ENCODE measurements at places on chromosomes 11 and 22.

- peak; percentile 100 for DNase-seq
Measured at GRCh38 chr11:112156956-112157766, 6.7 kb downstream of the IL18 start.

GRCh38 chr22:39913321-39913720, 12.4 kb downstream of the GRAP2 start:
- DNase-seq = no peak

- no peak for DNase-seq
Measured at GRCh38 chr11:94790197-94790596, 22.0 kb downstream of the AMOTL1 start.

DNA sequence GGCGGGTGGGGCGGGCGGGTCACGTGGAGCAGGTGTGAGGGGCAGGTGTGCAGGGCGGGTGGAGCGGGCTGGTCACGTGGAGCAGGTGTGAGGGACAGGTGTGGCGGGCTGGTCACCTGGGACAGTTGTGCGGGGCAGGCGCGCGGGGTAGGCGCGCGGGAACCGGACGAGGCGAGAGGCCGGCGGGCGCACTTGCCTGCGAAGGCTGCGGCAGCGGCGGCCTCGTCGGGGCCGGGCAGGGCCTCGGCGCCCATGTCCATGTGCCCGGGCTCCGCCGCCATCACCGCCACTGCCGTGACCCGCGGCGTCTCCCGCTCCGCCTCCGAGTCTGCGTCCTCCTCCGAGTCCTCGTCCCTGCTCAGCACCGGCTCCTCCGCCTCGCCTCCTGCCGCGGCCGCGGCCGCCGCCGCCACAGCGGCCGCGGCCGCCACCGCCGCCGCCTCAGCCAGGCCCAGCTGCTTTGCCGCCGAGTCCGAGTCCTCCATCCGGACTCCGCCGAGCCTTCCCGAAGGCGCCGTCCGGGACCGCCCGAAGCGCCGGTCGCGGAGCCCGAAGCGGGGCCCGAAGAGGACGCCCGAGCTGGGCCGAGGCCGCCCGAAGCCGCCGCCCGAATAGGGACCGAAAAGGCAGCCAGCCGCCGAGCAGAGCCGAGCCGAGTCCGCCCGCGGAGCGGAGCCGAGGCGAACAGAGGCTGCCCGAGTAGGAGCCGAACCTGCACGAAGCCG, at the start of gene DEAF1:
TSS of gene DEAF1 (minus strand) at position 660 of the 725 bp plus-strand sequence. CDS start at position 485, 175 bp downstream.
- peak; percentile 96 for DNase-seq

DNA sequence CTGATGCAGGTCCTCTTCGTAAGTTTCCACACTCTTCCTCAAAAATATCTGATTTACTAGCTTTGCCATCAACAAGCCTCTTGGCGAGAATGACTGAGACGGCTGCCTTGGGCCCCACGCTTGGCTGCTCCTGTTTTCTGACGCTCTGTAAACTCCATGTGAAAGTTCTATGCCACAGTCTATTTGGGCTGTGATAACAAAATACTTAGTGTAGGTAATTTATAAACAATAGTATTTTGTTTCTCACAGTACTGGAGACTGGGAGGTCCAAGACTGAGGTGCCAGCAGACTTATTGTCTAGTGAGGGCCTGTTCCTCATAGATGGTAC, 123.2 kb upstream of the SORL1-AS1 start:
- DNase-seq = no peak

GRCh38 chr11:102120437-102120973, 10.3 kb downstream of the YAP1 start:
- DNase-seq = no peak

DNA sequence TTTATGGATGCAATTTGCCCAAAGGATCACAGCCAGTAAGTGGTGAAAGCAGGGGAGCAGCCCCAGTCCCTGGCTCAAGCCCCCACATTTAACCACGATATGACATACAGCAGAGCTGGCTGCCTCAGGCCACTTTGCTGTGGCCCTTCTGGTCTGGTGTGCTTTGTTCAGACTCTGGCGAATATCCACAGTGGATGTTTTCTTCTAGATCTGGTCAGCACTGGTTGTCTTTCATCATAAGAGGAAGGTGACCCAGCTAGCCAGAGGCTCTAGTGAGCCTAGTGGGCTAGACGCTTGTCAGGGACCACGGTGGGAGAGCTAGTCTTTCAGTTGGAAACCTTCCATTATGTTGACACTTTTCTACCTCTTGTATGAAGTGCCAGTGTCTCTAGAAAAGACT, 42.5 kb downstream of the DGCR2 start:
- no peak for DNase-seq

DNA sequence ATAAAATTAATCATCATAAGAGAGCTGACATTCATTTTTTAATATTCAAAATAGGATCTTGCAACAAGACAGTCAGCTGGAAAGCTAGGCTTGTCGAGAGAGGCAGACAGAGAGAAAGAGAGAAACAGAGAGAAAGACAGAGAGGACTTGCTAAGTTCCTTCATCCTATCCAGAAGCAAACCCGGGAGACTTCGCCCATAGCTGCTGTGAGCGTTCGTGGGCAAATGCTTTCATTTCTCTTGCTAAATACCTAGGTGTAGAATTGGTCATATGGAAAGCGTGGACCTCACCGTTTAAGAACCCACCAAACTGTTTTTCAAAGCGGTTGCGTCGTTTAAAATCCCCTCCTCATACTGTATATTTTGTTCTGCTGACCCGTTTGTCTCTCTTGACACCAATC, 25.3 kb upstream of the KRTAP5-6 start:
- no peak for DNase-seq

DNA sequence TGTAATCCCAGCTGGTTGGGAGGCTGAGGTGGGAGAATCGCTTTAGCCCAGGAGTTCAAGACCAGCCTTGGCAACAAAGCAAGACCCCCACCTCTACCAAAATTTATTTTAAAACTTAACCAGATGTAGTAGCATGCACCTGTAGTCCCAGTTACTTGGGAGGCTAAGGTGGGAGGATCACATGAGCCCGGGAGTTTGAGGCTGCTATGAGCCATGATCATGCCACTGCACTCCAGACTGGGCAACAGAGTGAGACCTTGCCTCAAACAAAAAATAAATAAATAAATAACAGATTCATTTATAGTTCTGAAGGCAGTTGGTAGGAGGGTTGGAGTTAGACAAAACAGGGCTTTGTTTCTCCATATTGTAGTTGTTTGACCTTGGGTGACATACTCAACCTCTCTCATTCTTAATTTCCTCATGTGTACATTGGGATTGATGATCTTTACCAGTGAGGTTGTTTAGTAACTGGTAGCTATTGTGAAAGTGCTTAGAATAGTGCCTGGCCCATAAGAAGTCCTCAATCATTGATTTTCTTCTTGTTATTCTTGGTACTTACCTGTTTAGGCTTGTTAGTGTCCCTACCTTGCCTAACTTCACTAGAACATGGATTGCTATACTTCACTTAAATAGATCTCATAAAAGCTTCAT, 79.1 kb downstream of the EMSY start:
- DNase-seq = no peak

DNA sequence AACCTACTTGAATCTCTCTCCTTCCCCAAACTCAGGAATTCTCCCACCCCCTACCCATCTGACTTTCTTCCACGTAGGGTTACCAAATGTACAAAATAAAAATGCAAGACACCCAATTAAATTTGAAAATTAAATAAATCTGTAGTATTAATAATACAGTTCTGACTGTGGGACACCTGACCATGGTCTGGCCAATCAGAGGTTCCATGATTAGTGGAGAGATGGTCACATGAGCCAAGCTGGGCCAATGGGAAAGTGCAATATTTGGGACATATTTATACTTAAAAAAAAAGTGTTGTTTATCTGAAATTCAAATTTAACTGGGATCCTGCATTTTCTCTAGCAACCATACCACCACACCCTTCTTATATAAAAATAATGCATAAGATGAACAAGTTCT, 29.8 kb upstream of the ASPHD2 start:
- no peak for DNase-seq

DNA sequence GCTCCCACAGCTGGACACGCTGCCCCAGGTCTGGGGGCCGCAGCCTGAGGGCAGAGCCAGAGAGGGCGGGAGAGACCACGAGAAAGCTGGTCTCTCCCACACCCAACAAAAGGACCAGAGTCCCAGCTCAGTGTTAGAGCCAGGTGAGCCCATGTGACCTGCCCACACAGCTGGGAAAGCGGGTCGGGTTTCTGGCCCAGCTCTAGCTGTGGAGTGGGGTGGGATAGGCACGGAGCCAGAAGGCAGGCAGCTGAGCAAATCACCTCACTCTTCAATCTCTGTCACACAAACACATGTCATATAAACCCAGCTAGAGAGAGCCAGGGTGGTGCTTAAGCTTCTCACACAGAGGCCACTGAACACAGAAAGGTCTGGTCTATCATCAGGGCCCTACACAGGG, 7.8 kb upstream of the EIF3D start:
- no peak for DNase-seq

- no peak for DNase-seq
Measured at GRCh38 chr22:19232623-19233022, 54.1 kb upstream of the SLC25A1 start.

DNA sequence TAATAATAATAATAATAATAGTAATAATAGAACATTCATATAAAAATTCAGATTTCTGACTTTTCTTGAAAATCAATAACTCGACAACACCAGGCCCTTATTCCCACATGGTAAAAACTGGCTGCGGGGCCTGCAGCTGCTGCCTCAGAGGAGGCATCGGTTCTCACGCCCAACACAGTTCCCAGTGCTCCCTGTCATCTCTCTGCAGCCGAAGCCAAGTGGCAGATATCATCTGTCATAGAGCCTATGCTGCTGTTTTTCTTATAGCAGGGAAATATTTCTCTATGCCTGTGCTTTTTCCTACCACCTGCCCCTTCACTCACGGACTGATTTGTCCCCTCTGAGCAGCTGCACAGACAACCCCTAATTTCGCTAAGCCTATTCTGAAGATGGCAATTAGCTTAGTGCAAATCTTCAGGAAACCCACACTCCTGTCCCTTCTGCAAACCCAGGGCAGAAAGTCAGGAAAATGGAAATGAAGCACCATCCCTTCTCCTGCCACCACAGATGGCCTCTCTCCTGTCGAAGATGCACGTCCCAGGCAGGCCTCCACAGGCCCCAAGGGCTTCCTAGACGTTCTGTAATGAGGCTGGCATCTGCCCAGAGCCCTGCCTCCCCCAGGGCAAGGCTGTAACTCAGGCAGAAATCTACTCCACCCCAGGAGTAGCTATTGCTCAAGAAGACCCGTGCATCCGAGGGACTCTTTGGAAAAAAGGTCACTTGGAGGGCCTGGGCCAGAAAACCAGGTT, 66.7 kb downstream of the SYN3 start:
- no peak for DNase-seq

- no peak for DNase-seq
Measured at GRCh38 chr11:78230161-78230877, 41.6 kb downstream of the USP35 start.

GRCh38 chr11:64848826-64849597, 4.6 kb upstream of the CDC42BPG start:
- no peak for DNase-seq

GRCh38 chr22:37610480-37611129, 2.0 kb downstream of the GGA1 start:
- DNase-seq = no peak

DNA sequence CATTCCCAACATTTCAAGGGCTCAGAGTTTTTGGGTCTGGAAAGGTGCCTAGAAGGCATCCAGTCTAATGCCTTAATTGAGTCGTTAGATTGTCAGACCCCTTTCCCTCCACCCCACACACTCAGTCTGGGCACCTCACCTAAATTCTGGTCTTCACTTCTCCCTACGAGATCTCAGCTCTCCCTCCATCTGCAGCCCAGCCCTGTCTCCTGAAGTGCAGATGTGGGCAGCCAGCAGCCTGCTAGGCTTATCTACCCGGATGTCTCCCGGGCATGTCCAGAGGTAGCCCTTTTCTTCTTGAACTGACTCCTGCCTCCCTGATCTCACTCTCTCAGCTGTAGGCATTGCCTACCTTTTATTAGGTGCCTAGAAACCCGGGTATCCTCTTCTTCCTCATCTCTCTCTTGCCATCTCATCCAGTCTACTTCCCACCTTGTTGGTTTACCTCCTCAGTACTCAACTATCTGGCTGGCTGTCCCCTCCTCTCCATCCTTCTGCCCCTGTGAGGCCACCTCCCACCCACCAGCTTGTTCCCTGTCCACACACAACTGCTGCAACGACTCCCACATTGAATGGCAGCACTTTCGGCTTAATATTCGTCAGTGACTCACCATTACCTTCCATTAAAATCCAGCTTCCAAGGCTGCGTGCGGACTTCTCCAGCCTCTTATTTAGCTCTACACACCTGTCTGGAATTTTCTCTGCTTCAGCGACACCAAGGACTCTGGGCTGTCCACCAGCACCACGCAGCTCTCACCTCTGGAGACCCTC, 6.2 kb downstream of the SEPTIN3 start:
- no peak for DNase-seq

DNA sequence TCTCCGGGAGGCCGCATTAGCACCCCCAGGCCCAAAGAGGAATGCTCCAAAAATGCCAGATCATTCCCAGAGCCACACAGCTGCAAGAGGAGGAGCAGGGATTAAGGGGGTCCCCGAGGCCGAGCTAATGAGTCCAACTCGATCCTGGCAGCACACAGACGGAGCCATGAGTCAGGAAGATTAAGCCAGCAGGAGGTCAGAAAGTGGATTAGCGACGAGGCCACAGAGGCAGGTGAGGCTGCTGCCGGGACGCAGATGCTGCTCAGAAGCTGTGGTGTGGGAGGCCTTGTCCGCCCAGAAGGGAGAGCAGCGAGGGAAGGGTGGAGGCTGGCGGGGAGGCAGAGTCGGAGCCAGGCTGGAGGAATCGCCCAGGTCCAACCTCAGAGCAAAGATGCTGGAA, 120.5 kb downstream of the SHANK2 start:
- no peak for DNase-seq

DNA sequence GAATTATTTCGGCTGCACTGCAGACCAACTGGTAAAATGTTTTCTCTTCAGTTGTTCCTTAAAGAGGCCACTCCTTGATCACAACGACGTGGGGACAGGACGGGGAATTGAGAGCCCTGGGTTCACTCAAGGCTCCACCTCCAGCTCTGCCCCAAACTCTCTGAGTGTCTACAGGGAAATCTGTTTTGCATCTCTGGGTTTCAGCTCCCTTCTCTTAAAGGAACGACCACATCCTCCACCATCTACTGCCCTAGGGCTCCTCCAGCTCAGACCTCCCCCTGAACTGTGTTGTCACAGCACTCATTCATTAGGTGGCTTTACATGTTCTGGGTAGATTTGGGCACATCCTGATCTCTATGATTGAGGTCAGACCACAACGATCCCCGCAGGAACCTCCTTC, 5.1 kb upstream of the PPFIA1 start:
- no peak for DNase-seq

DNA sequence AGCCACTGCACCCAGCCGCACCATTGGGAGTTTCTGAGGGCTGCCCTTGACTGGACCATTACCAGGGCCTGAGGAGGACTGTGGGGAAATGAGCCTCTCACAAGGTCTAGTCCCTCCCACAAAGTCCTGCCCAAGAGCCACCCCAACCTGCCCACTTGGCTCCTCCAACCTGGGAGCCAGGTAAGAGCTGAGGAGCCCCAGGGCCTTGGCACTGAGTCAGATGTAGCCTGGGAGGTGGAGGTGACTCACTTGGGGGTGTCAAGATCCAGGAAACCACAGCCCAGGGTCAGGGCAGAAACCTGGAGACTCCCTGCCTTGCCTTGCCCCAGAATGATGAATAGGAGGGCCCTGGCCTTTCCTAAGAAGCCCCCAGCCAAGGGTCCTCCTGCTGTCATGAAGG, 25.8 kb upstream of the P2RY2 start:
- DNase-seq = peak; percentile 29

All from kidney glomerular epithelial cell (primary cell).